NCI-H1048 (cell line): ENCODE measurements at places on chromosomes 12 and 14.

GRCh38 chr14:52596861-52597260 is 44.2 kb downstream of the GPR137C start:
- no peak for DNase-seq

DNA sequence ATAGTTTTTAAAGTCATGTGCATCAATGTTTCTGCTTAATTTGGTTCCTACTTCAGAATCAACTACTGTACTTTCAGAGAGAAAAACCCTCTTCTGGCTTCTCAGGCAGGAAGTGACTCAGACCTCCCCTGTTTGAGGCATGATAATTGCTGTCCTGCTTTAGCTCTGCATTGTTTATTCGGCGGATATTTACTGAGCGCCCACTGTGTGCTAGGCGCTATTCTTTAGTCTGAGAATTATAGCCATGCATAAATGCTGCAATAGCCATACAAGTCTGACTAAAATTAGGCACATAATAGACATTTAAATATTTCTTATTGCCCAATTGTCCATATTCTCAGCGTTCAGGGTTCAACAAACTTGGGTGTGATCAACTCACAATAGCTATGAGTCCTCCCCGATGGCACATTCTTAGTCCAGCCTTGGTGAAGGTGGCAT is 6.1 kb upstream of the AMIGO2 start:
- no peak for DNase-seq

- no peak for DNase-seq
Measured at GRCh38 chr12:40152783-40153383, 47.0 kb upstream of the SLC2A13 start.

- no peak for DNase-seq
Measured at GRCh38 chr14:51093371-51094281, 1.3 kb downstream of the TRIM9 start.

GRCh38 chr14:83260751-83261150 is 1727.1 kb upstream of the SEL1L start:
- no peak for DNase-seq

- DNase-seq: no peak
Measured at GRCh38 chr12:20695232-20695631, at the start of gene SLCO1C1. TSS of gene SLCO1C1 (plus strand) at chr12:20695332. CDS start at chr12:20699577, 4,245 bp downstream.

- DNase-seq: no peak
Measured at GRCh38 chr12:41361738-41362137, 173.6 kb downstream of the PDZRN4 start.

- no peak for DNase-seq
Measured at GRCh38 chr14:69335371-69335771, 62.7 kb downstream of the ERH start.

- no peak for DNase-seq
Measured at GRCh38 chr14:99272899-99273765, 1.1 kb upstream of the BCL11B start.

- peak; percentile 48 for DNase-seq
Measured at GRCh38 chr12:121776190-121777098, 17.0 kb downstream of the RHOF start.

- DNase-seq: no peak
Measured at GRCh38 chr12:55965941-55966407, at the start of gene PMEL. TSS of gene PMEL (minus strand) at chr12:55966042. CDS start at chr12:55966011, 31 bp downstream.

DNA sequence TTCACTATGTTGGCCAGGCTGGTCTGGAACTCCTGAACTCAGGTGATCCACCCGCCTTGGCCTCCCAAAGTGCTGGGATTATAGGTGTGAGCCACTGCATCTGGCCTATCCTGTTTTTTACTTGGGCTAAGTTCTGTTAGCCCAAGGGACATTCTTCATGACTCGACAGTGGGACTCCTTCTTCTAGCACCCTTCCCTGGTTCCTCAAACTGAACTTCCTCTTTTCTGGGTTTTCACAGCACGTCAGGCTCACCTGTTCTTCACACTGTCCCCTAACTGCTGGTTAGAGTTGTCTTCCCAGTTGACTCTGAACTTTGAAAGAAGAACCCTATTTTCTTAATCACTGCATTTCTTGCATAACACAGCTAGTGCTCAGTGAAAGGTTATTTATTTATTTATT is 22.5 kb downstream of the CABP1 start:
- no peak for DNase-seq

GRCh38 chr14:99535448-99535847 is 54.2 kb downstream of the CCNK start:
- no peak for DNase-seq

DNA sequence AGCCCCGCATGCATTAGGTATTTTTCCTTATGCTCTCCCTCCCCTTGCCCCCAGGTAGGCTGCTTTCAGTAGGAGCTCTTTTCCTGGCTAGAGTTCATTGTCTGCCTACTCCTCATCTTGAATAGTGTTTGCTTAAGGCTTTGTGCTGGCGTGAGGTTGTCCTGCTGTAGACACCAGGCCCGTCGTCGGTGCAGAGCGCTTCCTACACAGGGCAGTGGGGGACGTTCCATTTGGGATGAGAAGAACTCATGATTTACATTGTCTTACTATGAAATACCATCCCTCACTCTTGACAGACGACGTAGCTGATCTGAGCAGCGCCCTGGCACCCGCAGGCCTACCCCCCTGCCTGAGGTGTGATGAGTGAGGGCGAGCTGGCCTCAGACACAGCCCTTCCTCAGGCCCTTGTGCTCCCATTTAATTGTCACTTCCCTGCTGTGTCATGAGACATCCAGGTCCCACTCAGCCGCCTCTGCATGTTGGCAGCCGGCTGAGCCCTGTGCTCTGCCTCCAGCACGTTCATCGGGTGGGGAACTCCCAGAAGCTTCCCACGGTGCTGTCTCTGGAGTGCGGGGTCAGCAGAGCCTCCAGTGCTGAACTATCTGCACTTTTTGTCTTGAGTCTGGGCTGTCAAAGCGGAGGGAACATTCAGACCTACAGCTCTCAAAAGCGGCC is 76.0 kb downstream of the WDR20 start:
- no peak for DNase-seq

DNA sequence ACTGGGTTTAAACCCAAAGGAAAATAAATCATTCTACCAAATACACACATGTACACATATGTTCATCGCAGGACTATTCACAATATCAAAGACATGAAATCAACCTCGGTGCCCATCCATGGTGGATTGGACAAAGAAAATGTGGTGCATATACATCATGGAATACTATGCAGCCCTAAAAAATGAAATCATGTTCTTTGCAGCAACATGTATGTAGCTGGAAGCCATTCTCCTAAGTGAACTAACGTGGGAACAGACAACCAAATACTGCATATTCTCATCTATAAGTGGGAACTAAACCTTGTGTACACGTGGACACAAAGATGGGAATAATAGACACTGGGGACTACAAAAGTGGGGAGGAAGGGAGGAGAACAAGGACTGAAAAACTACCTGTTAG is 96.6 kb downstream of the LMNTD1 start:
- DNase-seq: no peak
